ENCODE measurements at places on chromosomes 3 and 15.

DNA sequence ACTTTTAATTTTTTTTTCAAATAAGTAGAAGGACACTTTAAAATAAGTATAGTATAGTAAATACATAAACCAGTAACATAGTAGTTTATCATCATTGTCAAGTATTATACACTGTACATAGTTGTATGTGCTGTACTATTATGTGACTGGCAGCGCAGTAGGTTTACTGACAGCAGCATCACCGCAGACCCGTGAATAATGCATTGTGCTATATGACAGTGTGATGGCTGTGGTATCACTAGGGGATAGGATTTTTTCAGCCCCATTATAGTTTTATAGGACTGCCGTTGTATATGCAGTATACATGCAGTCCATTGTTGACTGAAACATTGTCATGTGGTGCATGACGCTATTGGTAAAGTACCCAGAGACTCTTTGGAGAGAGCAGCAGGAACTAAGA, 306.5 kb downstream of the SQOR start:
- DNase-seq = no peak

DNA sequence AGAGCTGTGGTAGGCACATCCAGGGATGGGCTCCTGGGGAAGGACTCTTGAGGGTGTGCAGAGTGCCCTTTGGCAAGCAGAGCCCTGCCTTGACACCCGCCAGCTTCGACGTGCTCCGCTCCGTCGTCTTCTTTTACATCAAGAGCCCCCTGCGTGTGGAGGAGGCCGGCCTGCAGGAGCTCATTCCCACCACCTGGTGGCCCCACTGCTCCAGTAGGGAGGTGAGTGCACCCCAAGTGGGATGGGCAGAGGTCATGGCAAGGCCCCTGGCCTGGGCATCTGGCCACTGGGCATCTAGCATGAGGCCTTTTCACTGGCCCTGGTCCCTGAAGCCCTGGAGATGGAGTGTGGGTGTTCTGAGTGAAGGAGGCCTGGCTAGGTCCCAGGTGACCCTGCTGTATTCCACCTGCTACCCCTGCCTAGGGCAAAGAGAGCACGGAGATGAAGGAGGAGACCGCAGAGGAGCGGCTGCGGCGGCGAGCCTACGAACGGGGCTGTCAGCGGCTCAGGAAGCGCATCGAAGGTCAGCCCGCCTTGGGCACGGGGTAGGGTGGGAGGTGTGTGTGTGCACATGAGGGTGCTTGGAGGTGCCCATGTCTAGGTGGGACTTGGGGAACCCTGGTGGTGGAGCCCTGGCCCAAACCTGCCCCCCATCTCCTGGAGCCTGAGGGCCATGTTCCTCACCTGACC, 12.2 kb downstream of the RNF123 start:
- DNase-seq = peak; percentile 27

- no peak for DNase-seq
Measured at GRCh38 chr3:176595307-176595706, 602.0 kb downstream of the TBL1XR1 start.

- no peak for DNase-seq
Measured at GRCh38 chr3:18369551-18370185, 55.5 kb downstream of the SATB1 start.

DNA sequence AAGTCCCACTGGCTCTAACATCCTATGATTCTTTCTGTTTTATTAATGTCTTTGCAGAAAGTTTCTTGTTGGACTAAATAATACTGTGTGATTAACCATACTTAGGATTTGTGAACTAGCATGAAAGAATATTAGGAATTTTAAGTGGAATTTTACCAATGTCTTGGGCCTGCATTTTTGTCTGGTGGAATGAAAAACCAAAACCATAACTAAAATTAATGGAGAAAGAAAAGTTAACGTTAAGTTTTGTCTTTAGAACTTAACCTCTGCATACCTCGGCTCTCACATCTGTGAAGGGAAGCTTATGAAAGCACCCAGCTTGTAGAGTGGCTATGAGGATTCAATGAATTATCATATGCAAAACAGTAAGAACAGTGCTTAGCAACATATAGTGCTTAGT, 6.5 kb downstream of the FBN1 start:
- no peak for DNase-seq

Measured in SK-MEL-5 (cell line).